ENCODE measurements at places on chromosomes 4 and X.
A peak's percentile ranks its signal among the peaks of the same experiment; 100 is the strongest.

DNA sequence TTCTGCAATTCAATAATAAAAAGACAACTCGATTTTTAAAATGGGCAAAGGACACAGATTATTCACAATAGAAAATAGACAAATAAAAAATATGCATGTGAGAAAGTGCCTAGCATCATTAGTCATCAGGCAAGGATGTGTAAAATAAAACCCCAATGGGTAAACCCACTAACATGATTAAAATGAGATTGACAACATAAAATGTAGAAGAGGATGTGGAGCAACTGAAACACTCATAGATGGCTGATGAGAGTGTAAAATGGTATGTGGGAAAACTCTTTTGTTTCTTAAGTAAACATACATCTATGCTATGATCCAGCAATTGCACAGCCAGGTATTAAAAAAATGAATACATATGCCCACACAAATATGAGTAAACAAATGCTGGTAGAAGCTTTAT lies 177.6 kb downstream of the IQCM start:
- DNase-seq, result no peak

GRCh38 chr4:180808862-180809261 lies 1434.3 kb upstream of the TENM3 start:
- no peak for DNase-seq

GRCh38 chr4:151715881-151716280 lies 44.9 kb downstream of the GATB start:
- DNase-seq, result no peak

DNA sequence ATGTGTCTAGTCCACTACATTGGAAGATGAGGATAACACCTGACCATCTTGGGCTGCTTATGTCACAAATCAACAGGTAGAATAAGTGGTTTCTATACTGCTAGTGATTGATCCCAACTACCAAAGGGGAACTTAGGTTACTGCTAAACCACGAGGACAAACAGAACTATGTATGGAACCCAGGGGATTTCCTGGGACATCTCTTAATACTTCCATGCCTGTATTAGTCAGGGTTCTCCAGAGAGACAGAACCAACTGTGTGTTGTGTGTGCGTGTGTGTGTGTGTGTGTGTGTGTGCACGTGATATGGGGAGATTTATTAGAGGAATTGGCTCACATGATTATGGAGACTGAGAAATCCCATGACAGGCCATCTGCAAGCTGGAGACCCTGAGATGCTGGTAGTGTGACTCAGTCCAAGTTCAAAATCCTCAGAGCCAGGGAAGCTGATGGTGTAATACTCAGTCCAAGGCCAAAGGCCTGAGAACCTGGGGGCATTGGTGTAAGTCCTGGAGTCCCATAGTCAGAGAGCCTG lies 16.2 kb upstream of the AFF1 start:
- DNase-seq, result peak; percentile 44

DNA sequence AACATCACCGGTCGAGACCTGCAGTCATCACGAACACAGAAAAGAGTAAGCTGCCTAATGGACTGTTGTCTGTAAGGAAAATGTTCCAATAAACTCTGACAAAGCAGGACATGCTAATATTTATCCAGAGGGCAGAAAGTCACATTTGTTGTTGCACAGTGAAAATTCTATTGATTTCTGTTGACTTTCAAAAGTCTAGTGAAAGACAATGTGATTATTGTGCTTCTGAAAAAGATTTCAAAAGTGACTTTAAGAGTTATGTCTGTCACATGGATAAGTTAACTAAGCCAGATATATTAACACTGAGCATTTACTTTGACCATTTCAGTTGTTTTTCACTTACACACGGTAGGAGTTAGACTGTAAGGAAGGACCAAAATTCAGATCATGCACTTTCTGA lies 9.3 kb upstream of the RFC1 start:
- DNase-seq, result no peak

DNA sequence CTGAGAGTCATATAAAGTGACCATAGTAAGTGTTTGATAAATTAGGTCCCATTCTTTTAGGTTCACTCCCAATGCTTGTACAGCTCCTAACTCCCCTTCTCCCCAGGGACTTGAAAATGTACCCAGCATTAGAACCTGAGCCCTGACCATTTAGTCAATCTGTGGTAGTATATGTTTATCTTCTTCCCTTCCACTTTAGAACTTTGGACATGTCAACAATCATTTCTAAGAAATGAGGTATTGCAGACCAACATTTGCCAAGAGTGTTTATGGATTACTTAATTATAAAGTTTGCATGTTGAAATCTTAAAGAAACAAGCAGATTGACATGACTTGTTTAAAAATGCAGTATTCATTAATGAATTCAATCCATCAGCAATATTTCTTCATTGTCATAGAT lies 26.0 kb downstream of the AFM start:
- no peak for DNase-seq

DNA sequence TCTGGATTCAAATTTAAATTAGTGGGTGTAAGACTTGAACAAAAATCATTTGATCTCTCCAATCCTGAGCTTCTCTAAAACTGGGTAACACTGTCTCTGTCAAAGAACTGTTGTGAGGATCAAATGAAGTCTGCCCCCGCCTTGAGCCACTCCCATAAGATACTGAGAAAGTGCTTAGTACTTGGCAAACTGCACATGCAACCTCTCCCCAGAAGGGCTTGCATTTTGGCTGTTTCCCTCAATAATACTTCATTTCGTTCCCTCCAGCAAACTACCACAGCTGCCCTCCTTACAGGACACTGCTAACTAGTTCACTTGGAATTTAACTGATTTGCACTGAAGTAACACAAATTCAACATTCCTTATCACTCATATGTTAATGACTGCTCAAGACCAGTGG lies 79.8 kb downstream of the APBB2 start:
- DNase-seq, result no peak

DNA sequence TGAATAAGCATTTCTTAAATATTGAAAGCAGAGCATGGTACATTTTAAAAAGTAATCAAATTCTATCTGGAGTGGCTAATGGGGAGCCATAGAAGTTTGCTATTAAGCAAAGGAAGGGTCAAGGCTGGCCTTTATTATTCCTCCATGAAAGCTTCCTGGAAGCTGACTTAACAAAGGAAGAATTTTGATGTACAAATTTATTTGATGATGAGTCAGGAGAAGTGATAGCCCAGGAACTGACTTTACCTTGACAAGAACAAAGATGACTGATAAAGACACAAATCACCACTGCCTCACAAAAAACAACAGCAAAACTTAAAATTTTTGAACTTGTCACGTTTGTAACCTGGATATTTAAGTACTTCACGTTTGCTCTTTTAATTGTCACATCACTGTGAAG lies 872.1 kb downstream of the PCDH7 start:
- no peak for DNase-seq

DNA sequence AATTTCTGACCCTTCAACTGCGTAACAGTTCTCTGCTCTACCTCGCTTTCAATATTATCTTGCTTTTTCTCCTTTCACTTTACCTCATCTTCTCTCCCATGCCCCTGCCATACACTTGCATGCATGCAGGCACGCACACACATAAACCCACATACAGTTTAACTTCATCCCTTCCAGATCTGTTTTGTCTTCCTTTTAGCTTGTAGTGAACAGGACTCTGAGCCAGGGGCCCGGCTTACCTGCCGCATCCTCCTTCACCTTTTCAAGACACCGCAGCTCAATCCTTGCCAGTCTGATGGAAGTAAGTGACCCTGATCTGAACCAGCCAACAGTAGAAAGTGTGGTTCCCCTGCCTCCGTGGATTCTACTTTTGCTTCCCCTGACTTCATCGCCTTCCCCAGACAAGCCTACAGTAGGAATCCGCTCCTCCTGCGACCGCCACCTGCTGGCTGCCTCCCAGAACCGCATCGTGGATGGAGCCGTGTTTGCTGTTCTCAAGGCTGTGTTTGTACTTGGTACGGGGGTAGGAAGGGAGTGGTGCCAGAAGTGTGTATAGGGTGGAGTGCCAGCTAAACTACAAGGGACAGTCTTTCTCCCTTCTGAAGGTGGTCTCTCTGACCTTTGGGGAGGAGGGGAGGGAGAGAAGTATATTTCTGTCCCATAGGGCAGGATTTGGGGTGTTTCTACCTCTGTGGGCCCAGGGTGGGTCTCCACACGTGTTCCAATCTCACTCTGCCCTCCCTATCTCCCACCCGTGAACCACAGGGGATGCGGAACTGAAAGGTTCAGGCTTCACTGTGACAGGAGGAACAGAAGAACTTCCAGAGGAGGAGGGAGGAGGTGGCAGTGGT lies 10.7 kb downstream of the MED12 start:
- peak; percentile 9 for DNase-seq

GRCh38 chr4:149987330-149988086 lies 90.7 kb upstream of the DCLK2 start:
- no peak for DNase-seq

GRCh38 chr4:168830777-168831512 lies 179.1 kb downstream of the CBR4 start:
- DNase-seq, result peak; percentile 31

DNA sequence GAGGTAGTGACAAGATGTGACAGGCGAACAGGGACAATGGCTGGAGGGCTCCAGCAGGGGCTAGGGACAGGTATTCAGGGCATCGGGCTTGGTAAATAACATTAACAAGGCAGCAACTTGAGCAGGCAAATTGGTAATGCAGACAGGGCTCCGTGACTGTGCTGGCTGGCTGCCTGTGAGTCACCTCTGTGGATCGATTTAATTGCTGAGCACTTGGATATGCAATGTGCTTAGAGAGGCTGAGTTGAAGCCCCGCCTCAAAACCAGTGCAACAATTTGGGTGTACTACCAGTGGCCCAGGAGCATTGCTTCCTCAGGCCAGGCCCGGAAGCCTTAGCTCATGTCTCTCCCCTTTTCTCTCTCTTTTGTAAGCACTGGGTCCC lies 19.5 kb downstream of the CNGA2 start:
- DNase-seq, result peak; percentile 18

DNA sequence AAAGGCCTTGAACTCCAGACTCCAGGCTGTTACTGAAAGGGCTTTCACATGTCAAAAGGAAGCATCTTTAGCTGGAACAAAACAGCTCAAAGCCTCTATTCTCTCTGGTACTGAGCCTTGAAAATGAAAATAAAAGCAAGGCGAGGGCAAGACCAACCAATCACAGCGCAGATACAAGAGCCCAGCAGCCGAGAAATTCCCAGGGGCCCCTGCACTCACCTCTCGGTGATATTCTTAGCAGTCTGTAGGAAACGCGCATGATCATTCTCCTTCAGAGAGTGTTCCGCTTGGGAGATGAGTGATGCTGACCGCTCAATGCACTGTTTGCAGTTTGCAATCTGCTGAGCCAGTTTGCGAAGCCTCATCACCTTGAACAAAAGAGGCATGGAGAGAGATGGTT lies 138.1 kb downstream of the MID1 start:
- DNase-seq, result no peak

GRCh38 chr4:82905205-82905604 lies 4.7 kb downstream of the THAP9 start:
- DNase-seq, result peak; percentile 71

GRCh38 chrX:98398542-98398941 lies 1514.8 kb downstream of the RPA4 start:
- no peak for DNase-seq

DNA sequence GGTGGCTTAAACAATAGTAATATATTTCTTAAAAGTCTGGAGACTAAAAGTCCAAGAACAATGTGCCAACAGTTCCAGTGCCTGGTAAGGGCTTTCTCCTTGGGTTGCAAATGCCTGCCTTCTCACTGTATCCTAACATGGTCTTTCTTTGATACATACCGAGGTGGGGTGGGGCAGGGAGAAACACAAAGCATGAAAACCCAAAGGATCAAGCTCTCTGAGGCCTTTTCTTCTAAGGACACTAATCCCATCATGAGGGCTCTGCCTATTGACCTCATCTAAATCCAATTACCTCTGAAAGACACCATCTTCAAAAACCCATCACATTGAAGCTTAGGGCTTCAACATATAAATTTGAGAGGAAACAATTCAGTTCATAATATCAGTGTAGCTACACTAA lies 311.3 kb downstream of the GRID2 start:
- no peak for DNase-seq

GRCh38 chrX:53087388-53087831 lies 5.2 kb downstream of the TSPYL2 start:
- DNase-seq, result no peak

DNA sequence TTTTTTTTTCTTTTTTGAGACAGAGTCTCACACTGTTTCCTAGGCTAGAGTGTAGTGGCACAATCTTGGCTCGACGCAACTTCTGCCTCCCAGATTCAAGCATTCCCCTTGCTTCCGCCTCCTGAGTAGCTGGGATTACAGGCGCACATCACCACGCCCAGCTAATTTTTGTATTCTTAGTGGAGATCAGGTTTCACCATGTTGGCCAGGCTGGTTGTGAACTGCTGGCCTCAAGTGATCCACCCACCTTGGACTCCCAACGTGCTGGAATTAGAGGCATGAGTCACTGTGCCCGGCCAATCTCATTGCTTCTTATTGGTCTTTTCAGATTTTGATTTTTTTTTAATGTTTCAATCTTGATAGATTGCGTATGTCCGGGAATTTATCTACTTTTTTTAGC lies 124.4 kb downstream of the NBDY start:
- DNase-seq, result no peak

- DNase-seq, result no peak
Observed at GRCh38 chr4:12439633-12440305, 1011.1 kb upstream of the HS3ST1 start.

DNA sequence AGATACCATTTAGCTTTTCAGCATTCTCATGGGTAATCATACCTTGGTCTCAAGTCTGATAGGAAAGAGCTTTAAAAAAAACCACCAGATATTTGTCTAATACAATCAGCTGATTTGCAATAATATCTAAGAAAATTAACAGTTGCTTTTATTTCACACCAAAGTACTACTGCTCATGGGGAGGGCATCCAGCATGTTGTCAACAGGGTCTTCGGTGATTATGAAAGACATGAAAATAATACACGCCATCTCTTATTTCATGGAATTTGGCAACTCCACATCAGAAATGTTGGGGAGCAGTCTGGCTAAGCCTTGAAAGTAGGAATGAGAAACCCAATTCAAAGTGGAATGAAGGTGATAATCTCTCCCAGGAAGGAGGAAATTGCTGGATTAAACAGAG lies 3.0 kb downstream of the ASB5 start:
- no peak for DNase-seq

GRCh38 chr4:40157436-40157835 lies 39.4 kb upstream of the RHOH start:
- no peak for DNase-seq

- DNase-seq, result no peak
Observed at GRCh38 chr4:17781300-17782287, at the start of gene FAM184B. TSS of gene FAM184B (minus strand) at chr4:17781621. CDS start at chr4:17781299, 322 bp downstream.

All from RCC 7860 (cell line).